ENCODE measurements at places on chromosomes 7 and 10.

DNA sequence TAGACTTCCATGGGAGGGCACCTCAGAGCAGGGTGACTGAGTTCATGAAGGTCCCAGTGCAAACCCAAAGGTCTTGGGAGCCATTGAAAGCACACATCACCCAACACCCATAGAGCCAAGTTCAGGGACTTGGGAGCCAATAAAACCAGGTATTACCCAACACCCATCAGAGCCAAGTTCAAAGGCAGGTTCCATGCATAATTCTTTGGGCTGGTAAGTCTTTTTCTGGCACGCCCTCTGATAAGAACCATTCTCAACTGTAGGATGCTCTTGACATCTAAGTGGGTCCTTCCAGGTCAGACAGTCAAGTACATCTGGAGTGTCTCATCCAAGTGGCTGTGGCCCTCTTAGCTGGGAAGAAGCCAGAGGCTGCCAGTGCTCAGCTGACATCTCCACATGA is 63.2 kb downstream of the EBF3 start:
- DNase-seq, result no peak

DNA sequence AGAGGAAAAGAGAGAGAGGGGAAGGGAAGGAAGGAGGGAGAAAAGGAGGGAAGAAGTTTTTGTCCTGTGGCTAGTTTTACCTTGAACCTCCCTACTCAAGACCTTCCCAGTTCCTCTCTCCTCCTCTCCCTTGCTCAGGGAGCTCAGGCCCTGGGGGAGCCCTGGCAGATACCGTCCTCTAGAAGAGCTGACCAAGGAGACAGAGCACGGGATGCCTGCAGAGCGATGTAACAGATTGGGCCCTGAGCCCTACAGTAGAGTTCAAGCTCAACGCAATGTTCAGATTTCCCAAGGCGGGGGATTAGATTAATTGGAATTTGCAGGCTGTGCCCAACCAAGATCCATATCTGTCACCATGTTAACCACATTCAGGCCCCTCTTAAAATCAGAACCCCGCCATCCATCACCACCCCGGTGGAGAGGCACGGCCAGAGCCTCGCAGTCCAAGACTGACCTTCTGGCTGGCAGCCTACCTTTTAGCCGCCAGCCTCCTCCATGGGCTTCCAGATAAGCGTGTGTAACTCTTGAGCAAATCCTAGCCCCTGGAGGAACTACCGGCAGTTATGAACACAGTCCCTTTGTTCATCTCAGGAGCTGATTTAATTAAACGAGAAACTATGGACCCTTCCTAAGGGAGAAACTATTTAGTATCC is 70.6 kb downstream of the KCNMA1 start:
- DNase-seq, result no peak

DNA sequence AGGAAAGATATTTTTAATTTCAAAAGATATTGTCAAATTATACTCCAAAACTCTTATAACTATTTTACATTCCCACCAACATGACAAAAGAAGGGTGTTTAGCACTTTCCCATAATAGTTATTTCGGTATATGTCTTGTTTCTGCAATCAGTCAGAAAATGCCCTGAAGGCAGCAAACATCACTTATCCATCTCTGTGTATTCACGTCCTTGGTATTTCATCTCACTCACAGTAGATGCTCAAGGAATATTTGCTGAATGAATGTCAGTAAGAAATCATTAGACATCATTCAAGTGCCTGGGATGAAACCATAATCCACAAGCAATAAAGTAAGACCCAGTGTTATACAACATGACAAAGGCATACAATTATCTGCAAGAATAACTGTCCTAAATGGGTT is 112.7 kb downstream of the GFRA1 start:
- DNase-seq, result no peak

- no peak for DNase-seq
Measured at GRCh38 chr7:45188736-45189135, 31.1 kb downstream of the RAMP3 start.

- no peak for DNase-seq
Measured at GRCh38 chr10:34514290-34514689, 300.8 kb downstream of the PARD3 start.

DNA sequence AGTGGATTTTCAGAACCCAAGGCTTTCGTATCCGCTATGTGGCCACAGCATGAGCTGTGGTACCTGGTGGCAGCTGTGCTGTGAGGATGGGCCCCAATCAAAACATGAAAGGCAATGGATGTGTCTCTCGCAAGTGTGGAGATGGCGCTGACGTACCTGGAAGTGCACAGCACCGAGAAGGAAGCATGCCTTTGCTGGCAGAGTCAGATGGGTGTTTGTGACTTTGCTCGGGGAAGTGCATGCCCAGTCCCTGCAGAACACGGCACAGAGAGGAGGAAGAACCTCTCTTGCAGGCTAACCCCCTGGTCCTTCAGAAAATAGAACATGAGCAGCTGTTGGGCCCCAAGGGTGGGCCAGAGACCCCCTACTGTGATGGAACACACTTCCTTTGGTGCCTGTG is 654.1 kb upstream of the ZWINT start:
- no peak for DNase-seq

DNA sequence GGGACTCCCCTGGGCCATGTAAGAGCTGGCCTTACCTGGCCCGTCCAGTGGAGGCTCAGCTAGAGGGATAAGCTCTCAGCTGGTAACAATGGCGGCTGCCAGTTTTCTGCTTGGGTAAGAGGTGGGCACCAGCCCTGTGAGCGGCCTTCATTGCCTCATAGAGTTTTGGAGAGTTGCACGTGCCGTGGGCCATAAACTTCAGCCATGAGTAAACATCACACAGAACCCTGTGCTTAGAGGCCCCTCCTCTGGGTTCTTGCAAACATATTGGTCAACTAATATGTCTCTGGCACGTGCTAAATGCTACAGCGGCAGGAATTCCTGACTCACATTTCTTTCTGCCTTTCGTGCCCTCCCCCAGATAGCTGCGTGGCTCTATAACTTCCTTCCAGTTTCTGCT is 103.9 kb upstream of the LEP start:
- DNase-seq, result no peak

DNA sequence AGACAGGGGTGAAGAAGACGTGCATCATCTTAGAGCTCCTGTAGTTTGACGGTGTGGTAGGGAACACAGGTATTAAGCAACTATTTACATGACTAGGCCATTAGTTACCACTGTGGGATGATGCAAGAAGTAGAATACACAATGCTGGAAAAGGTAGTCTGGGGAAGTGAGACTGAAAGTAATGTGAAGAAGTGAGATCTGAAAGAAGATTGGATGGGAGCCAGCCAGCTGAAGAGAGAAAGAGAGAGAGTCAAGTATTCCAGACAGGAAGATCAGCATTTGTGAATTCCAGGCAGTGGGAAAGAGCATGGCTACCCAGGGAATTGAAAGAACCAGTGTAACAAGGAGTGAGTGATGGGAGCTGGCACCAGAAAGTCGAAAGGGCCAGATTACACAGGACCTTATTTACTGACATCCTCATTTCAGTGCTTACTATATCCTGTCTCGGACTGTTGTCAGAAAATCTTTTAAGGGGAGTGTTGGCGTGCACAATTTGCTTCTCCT is 4.0 kb upstream of the CFAP58 start:
- DNase-seq, result no peak

DNA sequence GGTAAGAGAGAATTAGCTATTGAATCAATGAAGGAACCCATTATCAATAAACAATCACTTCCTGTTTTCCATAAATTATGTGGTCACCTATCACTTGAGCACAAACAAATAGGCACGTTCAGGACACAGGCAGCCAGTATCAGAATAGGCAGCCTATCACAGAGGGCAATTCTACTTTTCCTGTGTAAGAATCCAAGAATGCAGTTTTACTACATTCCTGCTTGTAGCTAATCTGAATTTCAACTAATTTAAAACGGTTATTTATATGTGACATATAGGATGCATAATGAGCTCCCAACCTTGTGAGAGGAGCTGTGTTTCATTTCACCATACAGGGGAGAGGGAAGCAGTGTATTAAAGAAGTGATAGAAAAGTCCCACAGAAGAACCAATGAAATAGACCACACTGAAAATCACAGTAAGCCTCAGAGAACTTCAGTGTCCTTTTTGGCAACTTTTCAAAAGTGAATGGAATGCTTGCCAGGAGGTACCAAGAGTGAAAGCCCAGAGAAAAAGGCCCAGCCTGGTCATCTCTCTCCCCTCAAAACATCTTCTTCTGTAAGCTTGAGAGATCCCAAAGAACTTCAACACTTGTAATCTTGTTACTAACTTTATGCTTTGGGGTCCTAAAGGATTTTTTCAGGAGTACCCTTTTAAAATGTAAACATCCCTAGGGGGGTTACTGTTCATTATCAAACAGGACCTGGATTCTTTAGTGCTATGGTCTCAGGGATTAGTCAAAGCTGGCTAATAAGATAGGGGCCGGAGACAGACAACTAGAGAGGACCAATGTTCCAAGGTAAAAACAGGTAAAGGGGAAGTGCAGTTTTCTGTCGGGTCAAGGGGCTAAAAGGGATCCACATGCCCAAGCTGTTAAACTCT is 1.3 kb downstream of the IMMP2L start:
- DNase-seq, result no peak

GRCh38 chr10:132266594-132267161 is 41.1 kb downstream of the STK32C start:
- no peak for DNase-seq

GRCh38 chr10:131746241-131746711 is 154.5 kb upstream of the PPP2R2D start:
- DNase-seq, result no peak

- no peak for DNase-seq
Measured at GRCh38 chr10:36802490-36803153, 322.8 kb upstream of the ANKRD30A start.

- DNase-seq, result no peak
Measured at GRCh38 chr10:74923556-74923955, 97.2 kb downstream of the KAT6B start.

- DNase-seq, result no peak
Measured at GRCh38 chr7:389911-390601, 100.1 kb downstream of the FOXL3 start.

DNA sequence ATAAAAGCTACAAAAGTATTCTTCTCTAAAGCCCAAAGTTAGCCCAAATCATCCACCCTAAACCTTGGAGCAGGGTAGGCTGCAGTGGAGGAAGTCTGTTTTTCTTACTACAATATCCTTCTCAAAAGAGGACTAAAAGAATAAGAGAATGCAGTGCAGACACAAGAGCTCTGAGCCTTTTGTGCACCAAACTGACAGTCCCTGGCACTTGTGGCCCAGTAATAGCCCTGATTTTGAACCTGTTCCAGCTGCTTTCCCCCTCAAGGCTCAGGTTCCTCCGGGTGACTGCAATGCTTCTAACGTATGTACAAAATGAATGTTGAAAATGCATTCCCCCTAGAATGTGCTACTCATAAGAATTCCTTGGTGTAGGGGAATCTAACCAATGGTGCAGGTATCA is 154.4 kb downstream of the JAZF1 start:
- no peak for DNase-seq

Data from activated CD4-positive, alpha-beta T cell treated with anti-CD3 and anti-CD28 coated beads for 24 hours (primary cell).